ENCODE measurements at places on chromosomes 5 and 9. TPM values are rescaled to one million over a fixed set of nuclear protein-coding genes. Genes with fewer than 3 reads are reported as not detected.

The PCDHA10 gene
- under 0.01 TPM for total RNA-seq

The RNF180 gene
- total RNA-seq: 6.1 TPM

The ASPN gene
- 19.8 TPM for total RNA-seq

The NR4A3 gene
- total RNA-seq: 2.4 TPM

The RCL1 gene
- 10.4 TPM for total RNA-seq

The HACD4 gene
- 1.7 TPM for total RNA-seq

The ANKRD33B gene
- total RNA-seq: 10.4 TPM

All from aortic smooth muscle cell (primary cell).